Astrocyte of the spinal cord (primary cell): ENCODE measurements at places on chromosomes 2 and 18.

- DNase-seq: no peak
Observed at GRCh38 chr18:79797518-79798345, at the start of gene KCNG2. Gene KCNG2 (plus strand): TSS chr18:79797938. CDS start chr18:79863668, 65,730 bp downstream.

GRCh38 chr2:24508878-24509277 lies 17.8 kb downstream of the NCOA1 start:
- DNase-seq: no peak

- DNase-seq: no peak
Observed at GRCh38 chr2:28544036-28544346, 48.1 kb downstream of the PLB1 start.

- no peak for DNase-seq
Observed at GRCh38 chr2:76288146-76288545, 577.4 kb upstream of the GCFC2 start.

DNA sequence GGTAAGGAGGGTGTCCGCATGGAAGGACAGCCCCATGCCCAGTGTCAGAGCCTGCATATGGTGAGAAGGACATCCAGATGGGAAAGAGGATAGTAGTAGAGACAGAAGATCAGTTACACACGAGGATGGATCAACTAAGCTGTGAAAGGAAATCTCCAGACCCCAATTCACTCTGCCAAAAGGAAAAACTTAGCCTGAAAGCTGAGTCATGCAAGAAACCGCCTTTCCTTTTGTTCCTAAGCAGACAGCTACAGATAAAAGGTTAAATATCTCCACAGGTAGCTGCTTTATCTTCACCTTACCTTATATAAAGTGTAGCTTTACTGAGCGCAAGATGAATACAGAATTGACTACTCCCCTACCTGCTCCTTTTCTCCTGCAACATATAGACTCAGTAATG lies 67.3 kb upstream of the LGALSL start:
- DNase-seq: no peak

DNA sequence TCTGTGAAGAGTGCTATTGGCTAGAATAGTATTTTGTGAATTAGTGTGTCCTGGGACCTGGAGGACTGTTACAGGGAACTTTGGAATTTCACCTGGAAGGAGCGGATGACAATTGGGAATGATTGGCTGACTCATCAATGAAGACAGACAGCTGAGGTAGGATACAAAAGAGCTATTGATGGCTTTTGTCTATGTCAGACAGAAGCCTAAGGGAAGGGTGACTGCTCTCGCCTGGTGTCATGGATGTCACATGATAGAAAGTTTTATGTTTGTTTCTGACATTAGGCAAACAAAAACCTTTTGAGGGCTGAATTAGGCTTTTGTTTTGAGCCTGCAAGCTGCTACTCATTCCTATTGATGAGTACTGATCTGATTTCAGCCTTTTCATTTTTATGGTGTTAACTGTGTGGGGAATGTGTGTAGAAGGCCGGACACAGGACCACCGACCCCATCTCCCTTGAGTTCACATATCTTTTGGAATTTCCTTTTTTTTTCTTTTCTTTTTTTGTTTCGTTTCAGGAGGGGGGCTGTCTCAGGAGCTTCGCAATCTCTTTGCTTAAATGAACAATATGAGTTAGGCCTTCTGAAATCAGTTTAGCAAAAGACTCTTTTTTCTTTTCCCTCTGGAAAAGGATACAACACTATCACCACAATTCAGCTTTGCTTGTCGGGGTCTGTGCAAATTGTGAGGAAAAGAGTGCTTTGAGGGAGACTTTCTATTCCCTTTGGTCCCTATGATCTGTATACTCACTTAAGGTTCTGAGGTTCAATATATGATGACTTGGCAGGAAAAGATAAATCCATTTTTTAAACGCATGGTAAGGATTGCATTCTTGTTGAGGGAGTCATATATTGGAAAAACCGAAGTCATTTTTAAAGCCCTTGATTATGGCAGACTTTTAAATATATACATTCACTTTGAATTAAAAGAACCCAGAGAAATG lies 207.9 kb upstream of the FIGN start:
- no peak for DNase-seq

DNA sequence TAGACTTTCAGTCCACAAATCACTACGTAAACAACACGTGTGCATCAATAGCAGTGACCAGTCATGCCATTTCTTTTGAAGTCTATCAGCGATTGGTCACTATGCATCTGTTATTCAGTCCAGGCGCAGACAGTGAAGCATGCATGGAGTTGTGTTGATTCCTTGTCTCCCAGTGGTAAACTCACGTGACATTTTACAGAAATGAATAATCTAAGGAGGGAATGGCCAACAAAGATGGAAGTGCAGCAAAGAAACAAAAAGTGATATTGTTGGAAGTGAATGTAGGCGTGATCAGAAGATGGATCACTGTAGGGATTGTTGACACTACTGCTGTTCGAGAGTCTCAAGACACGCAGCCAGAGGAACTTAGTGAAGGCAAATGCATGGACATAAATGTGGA lies 317.8 kb upstream of the MGAT5 start:
- no peak for DNase-seq

DNA sequence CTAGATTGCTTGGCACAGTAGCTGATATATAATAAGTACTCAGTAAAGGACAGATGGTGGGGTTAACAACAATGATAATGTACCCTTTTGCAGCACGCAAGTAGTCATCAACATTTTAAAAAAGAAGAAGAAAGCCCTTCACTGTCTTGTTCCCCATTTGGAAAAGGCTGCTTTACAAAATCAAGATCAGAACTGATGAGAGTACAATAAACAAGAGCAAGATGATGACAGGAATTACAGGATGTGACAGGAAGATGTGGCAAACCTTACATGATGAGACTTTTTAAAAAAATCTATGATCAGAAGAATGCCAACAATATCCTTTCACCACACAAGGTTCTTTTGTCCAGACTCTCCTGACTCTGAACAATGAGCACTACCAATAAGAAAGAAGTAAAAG lies 9.1 kb downstream of the TYW5 start:
- DNase-seq: no peak

GRCh38 chr2:240622531-240623235 lies 2.6 kb upstream of the GPR35 start:
- DNase-seq: peak; percentile 22

GRCh38 chr18:77470569-77471413 lies 221.1 kb downstream of the GALR1 start:
- DNase-seq: peak; percentile 5

GRCh38 chr2:109318949-109319342 lies 189.9 kb downstream of the SH3RF3 start:
- DNase-seq: no peak

GRCh38 chr2:199684832-199685231 lies 166.2 kb downstream of the FTCDNL1 start:
- DNase-seq: no peak

GRCh38 chr18:75859533-75859932 lies 432.0 kb upstream of the SMIM21 start:
- DNase-seq: no peak

- DNase-seq: peak; percentile 14
Observed at GRCh38 chr18:36633961-36634412, 194.8 kb downstream of the TPGS2 start.

GRCh38 chr18:72375618-72376017 lies 168.5 kb downstream of the CBLN2 start:
- peak; percentile 76 for DNase-seq

DNA sequence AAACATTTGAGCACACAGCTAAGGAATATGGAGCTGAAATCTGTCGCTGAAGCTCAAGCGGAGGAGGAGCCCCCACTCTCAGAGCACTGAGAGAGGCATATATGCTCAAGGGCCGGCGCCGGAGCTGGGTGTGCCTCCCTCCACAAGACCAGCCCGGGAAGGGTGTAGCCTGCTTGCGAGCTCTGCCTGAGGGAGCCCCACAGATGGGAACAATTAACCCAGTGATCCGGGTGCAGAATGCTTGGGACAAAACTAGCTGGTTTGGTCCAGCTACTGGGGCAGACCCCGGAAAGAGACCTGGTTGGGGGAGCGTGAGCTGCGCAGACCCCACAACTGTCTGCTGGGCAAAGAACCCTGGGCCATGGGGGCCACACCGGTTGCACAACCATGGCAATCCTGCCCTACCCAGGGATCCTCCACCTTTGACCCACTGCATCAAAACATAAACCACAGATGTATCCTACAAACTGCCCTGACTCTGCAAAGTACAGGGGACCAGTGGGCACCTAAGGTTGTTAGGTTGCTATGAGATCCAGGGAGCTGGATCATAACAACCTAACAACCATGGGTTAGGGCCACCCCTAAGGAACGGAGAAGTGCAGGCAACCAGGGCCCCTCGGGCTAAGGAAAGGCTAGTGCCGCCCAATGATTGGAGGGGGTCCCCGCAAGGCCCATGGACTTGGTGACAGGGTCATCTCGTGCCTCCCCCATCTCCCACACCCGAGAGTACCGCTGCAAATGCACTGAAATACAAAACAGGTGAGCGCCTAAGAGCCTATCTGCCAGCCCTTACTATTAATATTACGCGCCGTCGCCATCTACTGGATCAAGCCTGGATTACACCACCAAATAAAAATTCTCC lies 53.4 kb upstream of the SCN1A start:
- DNase-seq: peak; percentile 61

DNA sequence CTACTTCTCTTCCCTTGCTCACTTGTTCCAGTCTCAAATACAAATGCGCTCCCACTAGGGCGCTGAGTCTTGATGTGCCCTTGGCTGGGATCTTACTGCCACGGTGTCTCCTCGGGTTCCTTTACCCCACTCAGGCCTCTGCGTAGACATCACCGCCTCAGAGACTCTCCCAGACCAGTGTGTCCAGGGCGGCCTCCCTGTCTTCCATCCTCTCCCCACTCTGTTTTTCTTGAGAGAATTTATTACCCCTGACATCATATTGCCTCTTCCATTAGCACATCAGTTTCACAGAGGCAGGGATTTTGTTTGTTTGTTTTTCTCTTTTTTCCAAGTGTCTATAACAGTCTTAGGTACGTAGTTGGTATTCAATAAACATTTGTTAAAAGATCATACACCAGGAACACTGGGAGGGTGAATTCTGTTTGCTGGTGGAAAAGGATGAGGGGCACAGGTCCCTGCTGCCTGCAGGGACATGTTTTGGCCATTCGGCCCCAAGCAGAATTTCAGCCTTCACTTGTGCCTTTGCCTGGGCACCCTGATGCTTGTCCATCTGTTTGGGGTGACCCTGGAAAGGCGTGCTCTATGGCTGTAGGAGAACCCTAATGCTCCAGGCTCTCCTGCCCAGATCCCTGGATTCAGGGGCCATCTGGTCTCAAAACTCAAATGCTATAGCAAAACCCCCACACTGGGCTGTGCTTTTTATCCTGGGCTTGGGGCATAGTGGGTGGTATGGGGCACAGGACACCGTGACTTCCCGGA lies 55.0 kb downstream of the RPL37A start:
- DNase-seq: no peak

- no peak for DNase-seq
Observed at GRCh38 chr18:78168526-78168925, 811.1 kb upstream of the SALL3 start.

- no peak for DNase-seq
Observed at GRCh38 chr2:181585732-181586131, 71.2 kb downstream of the CERKL start.

DNA sequence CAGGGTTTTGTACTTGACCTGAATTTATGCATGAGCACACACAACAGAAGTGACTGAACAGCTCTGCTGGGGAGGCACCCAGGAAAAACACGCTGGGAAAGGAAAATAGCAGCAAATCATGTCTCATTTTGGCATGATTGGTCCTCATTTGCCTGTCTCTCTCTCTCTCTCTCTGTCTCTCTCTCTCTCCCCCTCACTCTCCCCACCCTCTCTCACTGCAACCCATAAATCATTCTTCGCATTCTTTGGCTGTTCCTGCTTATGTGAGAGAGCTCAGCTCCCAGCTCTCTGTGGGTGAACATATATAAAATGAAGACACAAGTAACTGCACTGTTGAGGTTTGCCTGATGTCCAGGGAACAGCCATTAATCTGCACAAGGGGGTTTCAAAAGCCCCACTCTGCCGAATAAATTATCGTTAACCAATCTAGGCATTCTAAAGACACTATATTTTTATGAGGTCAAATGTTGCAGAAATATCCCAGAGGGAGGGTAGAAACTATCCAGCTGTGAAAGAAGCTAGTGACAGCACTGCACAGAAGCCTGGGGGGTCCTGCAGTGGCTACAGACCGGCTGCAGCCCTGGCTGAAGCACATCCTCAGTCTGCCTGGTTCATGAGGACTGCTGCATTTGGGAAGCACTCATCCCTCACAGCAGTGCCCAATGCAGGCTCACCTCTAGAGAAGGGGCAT lies 260.3 kb downstream of the AFF3 start:
- DNase-seq: peak; percentile 88

DNA sequence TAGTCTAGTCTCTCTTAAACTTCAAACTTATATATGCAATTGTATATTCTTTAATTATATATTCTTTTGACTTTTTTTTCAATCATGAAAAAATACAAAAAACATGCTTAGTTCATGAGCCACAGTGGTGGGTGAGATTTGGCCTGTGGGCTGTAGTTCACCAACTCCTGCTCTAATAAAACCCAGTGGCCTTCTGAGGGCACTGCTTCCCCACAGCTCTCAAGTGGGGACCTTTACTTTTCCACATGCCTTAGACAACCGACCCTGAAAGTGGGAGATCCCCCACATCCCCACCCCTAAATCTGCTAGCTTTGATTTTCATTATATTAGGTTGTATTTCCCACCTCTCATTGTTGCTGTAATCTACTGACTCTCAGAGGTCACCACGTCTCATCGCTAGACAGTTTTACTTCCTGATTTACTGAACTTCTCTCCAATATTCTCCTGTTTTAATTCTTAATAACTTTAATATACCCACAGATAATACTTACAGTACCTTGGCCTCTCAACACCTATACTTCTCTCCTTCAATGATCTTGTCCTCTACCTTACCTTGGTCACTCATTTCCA lies 57.3 kb downstream of the ROCK1 start:
- DNase-seq: no peak

DNA sequence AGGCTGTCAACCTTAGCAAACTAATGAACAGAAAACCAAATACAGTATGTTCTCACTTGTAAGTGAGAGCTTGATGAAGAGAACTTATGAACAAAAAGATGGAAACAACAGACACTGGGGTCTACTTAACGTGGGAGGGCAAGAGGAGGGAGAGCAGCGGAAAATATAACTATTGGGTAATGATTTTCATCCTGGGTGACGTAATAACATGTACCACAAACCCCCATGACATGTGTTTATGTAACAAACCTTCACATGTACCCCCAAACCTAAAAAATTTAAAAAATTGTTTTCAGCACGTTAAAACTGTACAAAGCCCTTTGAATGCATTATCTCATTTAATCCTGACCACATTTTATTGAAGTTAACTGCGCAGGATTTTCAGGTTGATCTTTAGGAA lies 64.9 kb upstream of the RBMS1 start:
- DNase-seq: no peak

DNA sequence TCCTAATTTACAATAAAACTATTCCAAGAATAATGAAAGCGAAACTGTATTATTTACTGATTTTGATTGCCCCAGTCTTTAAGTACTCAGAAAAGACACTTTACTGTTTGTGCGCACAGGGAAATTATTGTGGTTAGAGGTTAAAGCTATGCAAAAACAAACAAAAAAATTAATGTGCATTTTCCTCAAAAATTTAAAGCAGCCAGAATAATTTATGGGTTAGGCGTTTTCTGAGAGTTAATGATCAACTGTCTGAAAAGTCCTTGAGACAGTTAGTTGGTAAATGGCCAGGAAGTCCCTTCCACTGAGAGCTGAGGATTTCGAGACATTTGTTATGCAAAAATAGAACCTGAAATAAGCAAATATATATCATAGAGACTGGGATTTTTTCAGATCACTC lies 143.3 kb downstream of the IRS1 start:
- peak; percentile 29 for DNase-seq

GRCh38 chr2:42040643-42041278 lies 7.1 kb upstream of the PKDCC start:
- no peak for DNase-seq

- DNase-seq: no peak
Observed at GRCh38 chr18:57908092-57908491, 105.0 kb upstream of the ATP8B1 start.
